Left ventricle myocardium inferior (tissue), 1 donor: ENCODE measurements at places on chromosomes 7 and 10. TPM values are rescaled to one million over a fixed set of nuclear protein-coding genes. Genes with fewer than 3 reads are reported as not detected.

DNA sequence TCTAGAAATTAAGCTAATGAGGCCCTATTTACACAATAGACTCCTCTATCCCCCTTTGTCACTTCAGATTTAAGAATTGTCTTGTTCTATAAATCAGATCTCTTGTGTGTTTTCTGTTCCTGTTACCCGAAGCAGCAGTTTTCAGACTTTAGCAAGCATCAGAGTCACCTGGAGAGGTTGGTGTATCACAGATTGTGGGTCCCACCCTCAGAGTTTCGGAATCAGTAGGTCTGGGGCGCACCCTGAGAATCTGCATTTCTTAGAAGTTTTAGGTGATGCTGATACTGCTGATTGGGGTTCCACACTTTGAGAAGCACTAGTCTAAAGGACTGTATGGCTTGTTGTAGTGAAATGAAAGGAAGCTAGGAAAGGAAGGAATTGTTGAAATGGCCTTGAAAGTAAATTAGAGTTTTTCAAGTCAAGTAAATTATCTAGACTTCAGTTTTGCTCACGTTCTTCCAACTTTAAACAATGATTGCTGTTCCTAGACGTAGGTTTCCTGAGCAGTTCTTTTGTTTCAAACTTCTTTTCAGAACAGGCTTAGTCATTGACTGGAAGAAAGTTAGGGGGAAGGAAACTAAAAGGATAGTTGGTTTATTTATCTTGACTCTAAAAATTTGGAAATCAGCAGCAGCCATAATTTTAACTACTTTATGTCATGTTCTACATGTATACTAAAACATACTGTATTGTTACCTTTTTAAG, 15.7 kb downstream of the BPGM start:
- peaks cover 22% of the 10 kb centered on the region for H3K36me3 ChIP-seq
- H3K27me3 ChIP-seq, result no peaks in the 10 kb centered on the region
- H3K27ac ChIP-seq, result no peak overlapping the region

- H3K27ac ChIP-seq, result no peak overlapping the region
- H3K27me3 ChIP-seq, result no peaks in the 10 kb centered on the region
- no peak for DNase-seq
- H3K4me3 ChIP-seq, result no peak overlapping the region
- no peaks in the 10 kb centered on the region for H3K4me1 ChIP-seq
Observed at GRCh38 chr10:9253121-9253520, 1198.6 kb downstream of the GATA3 start.

GRCh38 chr7:22627136-22627535, 99.9 kb upstream of the IL6 start:
- H3K36me3 ChIP-seq, result no peaks in the 10 kb centered on the region
- H3K27ac ChIP-seq, result no peak overlapping the region
- peaks cover 8% of the 10 kb centered on the region for H3K4me1 ChIP-seq
- DNase-seq, result no peak
- no peaks in the 10 kb centered on the region for H3K27me3 ChIP-seq

- DNase-seq, result no peak
- H3K4me1 ChIP-seq, result no peaks in the 10 kb centered on the region
- peaks cover 38% of the 10 kb centered on the region for H3K27me3 ChIP-seq
- H3K4me3 ChIP-seq, result no peak overlapping the region
- no peak overlapping the region for H3K27ac ChIP-seq
Observed at GRCh38 chr7:25187932-25188331, 40.4 kb downstream of the NPVF start.

DNA sequence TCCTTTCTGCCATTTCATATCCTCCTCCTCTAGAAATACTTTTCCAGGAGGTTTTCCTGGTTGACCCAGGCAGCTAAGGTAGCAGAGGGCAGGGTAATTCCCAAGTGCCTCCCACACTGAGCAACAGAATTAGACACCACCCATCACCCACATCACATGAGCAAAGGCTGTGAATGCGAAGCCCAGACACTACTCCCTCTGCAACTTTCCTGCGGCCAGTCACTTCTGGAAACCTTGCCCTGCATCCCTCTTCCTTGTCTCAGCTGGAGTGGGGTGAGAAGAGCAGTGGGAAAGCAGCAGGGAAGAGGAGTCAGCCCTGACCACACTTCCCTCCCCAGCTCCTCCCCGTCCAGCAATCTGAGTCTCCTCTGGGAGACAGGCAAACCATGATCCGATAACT, 15.2 kb downstream of the TMEM176B start:
- H3K4me3 ChIP-seq, result no peak overlapping the region
- peak overlapping the region; percentile 76 for H3K27ac ChIP-seq
- H3K4me1 ChIP-seq, result peaks cover 54% of the 10 kb centered on the region
- H3K36me3 ChIP-seq, result no peaks in the 10 kb centered on the region

DNA sequence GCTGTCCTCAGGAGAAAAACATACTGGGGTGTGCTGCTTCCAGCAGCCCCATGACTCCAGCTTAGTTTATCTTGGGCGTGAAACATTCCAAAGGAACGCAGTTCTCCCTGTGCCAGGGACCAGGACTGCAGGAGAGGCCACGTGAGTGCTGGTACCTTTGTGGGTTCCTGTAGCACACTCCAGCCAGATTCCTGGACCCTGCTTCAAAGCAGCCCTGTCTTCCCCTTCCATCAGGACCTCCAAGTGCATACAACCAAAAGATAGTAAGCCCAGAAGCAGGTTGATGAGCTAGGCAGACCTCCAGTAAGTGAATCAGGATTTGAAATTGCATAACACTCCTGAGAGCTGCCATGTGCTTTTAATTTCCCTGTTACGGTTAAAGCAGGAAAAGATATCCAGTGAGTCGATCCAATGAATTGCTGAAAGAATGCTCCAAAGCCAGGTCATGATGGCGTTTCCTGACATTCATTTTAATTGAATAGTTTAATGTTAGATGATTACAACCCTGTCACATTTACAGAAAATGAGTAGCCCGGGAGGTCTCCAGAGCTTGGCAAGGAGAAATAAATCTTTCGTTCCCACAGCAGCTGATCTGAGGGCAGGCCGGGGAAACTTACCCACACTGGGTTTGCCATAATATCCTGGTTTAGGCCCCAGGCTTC, 38.9 kb upstream of the CPXM2 start:
- H3K36me3 ChIP-seq, result no peaks in the 10 kb centered on the region
- peaks cover 59% of the 10 kb centered on the region for H3K27me3 ChIP-seq
- H3K4me3 ChIP-seq, result no peak overlapping the region
- no peaks in the 10 kb centered on the region for H3K4me1 ChIP-seq
- no peak for DNase-seq

DNA sequence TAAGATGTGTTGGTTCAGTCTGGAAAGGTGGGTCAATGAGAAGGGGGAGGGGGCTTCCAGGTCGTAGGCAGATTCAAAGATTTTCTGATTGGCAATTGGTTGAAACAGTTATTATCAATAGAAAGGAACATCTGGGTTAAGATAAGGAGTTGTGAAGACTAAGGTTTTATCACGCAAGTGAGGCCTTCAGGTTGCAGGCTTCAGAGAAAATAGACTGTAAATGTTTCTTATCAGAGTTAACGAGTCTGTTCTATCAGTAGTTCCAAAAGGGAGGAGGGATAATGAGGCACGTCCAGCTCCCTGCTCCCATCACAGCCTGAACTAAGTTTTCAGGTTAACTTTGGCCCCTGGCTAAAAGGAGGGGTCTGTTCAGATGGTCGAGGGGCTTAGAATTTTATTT, 11.1 kb upstream of the CFAP46 start:
- no peak overlapping the region for H3K4me3 ChIP-seq
- DNase-seq, result no peak
- no peak overlapping the region for H3K27ac ChIP-seq
- no peaks in the 10 kb centered on the region for H3K36me3 ChIP-seq
- H3K27me3 ChIP-seq, result peaks cover 48% of the 10 kb centered on the region

DNA sequence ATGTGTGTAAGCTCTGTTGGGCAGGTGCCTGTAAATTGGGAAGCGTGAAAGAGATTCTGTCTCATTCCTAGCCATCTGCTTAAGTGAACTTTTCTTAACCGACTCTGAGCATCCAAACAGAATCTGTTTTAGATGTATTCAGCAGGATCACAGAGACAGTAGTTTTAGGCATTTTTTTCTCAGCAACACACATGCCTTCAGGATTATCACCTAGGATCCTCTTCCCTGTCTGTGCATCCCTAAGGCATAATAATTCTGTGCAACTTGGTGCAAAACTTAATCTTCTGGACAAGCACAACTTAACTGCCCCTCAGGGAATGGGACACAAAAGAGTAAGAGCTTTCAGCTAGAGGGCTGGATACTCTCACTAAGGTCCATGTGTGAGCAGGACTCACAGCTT, 284.8 kb downstream of the C7orf25 start:
- peaks cover 11% of the 10 kb centered on the region for H3K27me3 ChIP-seq
- no peaks in the 10 kb centered on the region for H3K4me1 ChIP-seq
- H3K27ac ChIP-seq, result no peak overlapping the region
- H3K4me3 ChIP-seq, result no peak overlapping the region
- H3K36me3 ChIP-seq, result no peaks in the 10 kb centered on the region

LRRC17 gene
- 2.3 TPM for total RNA-seq

CCSER2 gene
- 175 TPM for total RNA-seq

EEPD1 gene
- total RNA-seq, result 7.1 TPM

UCMA gene
- total RNA-seq, result not detected
